ENCODE measurements at places on chromosomes 2 and 18.

DNA sequence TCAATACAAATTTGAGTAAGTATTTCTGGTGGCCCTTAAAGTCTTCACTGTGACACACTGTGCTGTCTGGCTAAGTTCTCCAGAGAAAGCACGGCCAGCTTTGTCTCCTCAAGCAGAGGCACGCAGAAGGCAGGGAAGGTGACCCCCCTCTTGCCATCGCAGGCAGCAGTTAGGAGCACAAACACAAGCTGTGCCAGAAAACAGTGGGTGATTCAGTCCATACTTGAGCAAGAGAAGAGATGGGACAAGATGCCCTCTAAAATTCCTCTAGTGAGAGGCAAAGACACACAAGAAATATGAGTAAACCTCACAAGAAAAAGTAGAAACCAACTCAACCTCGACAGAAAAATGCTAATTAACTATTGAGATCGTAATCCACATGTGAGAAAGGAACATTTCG is 9.8 kb downstream of the MCEE start:
- DNase-seq, result no peak

DNA sequence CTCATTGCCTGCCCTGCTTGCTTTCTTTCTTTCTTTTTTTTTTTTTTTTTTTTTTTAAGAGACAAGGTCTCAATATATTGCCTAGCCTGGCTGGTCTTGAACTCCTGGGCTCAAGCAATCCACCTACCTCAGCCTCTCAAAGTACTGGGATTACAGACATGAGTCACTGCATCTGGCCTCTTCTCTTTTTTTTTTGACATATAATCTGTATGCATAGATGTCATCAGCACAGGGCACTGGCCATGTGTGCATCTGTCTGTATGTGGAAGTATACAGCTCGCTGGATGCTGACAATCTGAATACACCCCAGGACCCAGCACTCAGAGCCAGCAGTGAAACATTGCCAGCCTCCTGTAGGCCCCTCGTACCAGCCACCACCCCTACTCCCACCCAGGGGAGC is 49.5 kb downstream of the TFCP2L1 start:
- DNase-seq, result no peak

DNA sequence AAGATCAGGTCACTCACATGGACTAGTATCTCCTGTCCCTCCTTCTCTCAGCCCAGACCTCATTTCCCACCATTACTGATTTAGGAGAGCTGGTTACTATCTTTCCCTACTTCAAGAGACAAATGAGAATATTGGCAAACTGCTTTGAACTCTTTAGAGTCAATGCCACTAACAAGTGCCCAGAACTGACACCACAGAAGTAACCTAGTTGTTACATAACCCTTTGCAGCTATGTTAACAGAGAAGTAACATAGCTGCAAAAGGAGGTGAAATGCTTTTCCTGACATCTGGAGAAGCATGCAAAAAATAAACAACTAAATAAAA is 30.0 kb downstream of the TGFA start:
- DNase-seq, result no peak

- DNase-seq, result no peak
Observed at GRCh38 chr2:201847481-201847880, 41.1 kb downstream of the CDK15 start.

DNA sequence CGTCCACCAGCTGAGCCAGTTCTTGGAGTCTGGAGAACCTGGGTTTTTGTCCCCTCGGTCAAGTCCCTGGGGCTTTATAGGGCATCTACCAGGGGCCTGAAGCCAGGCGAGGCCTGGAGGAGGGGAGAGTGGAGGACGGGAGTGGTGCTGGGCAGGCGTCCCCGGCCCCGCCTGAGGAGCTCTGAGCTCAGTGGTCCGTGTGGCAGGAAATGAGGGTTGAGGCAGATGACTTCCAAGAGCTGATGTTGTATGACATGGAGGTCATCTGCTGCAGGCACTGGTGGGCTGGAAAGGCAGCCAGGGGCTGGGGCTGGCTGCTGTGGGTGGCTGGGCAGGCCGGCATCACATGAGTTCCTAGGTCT is 118.5 kb upstream of the HS6ST1 start:
- no peak for DNase-seq

GRCh38 chr2:24016376-24016761 is 6.5 kb downstream of the MFSD2B start:
- no peak for DNase-seq

DNA sequence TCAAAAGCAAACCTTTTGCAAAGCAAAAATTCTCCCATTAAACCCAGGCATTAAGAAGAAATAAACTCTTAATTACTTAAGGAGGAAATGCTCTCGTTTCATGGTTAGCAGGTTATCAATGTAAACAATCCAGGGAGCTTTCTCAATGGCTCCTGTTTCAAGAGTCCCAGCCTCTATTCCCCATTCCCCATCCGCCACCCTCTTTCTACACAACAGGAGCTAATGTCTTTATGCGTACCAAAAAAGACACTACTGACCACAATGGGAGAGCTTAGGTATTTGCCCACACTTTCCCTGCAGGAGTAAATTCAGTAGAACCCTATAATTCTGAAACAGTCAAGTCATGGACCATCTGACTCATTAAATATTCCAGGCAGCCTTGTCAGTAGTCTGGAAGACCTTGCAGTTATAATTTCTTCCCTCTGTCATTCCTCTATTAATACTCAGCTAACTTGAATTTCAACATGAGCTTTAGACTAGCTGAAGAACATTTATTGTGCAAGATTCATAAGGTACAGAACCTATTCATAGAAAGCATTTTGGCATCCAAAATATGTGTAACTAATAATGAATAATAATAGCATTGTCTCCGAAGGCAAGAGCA is 48.6 kb downstream of the SLC8A1 start:
- peak; percentile 62 for DNase-seq

DNA sequence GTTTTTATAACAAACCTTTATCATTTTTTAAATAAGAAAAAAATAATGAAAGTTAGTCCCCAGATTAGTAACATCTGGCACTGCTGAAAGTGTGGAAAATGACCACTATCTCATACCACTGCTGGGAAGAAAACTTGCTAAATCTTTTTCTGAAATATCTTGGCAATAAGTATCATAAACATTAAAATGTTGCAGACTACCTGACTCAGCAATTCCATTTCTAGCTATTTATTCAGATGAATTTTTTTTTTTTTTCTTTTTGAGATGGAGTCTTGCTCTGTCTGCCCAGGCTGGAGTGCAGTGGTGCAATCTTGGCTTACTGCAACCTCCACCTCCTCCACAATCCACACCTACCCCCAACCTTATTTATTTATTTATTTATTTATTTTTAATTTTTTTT is 35.3 kb upstream of the SOS1 start:
- no peak for DNase-seq

DNA sequence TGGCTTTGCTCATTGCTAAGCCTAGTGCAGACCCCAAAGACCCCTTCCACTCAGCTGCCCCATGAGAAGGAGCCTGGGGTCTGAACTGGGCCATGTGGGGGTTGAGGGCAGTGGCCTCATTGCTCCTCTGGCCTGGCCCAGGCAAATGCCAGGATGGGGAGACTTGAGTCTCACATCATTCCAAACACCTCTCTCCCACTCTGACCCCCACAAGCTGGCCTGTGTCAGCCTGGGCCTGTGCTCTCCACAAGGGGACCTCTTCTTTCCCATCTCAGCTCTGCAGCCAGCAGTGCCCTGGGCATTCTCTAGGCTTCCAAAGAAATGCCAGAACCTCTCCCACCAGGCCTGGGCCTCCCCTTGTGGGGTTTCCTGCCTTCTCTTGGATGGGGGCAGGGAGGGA is 45.8 kb upstream of the OTOF start:
- no peak for DNase-seq

Measured in RWPE1 (cell line).